HT1080 (cell line): ENCODE measurements at places on chromosomes 3 and 15.

GRCh38 chr3:53239800-53240199, 16.0 kb downstream of the TKT start:
- DNase-seq, result no peak

DNA sequence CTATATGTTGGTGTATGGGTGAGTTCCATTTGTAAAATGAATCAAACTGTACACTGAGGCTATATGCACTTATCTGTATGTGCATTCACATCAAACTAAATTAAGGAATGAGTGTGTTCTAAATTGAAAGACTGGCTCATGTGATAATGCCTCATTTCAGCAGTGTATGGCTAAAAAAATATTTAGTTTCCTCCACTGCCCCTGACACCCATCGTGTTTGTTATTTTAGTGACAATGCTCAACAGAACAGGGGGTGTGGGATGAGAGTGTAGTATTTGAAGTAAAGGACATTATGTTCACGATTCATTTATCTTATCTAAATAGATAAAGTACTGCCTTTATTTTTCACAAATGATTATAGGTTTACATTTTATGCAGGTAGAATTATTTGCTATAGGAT, 301.1 kb upstream of the ARPP21 start:
- DNase-seq, result no peak

- DNase-seq, result peak; percentile 40
Observed at GRCh38 chr3:39254806-39255449, 24.9 kb downstream of the CX3CR1 start.

DNA sequence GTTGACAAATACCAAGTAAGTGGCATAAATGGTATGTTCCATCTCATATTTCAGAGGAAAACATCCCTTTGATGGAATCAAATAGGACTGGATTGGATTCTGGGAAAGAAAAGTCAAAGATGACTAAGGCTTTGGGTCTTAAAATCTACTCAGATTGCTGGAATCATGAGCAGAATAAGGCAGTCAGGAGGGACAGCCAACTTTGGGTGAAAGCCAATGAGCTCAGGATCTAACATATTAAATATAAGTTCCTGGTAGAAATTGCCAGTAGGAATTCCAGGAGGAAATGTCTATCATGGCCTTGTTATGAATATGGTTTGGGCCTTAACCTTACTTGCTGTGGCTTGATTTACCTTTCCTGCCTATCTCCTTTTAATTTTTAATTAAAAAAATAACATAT, 55.3 kb downstream of the ISL2 start:
- DNase-seq, result peak; percentile 20

DNA sequence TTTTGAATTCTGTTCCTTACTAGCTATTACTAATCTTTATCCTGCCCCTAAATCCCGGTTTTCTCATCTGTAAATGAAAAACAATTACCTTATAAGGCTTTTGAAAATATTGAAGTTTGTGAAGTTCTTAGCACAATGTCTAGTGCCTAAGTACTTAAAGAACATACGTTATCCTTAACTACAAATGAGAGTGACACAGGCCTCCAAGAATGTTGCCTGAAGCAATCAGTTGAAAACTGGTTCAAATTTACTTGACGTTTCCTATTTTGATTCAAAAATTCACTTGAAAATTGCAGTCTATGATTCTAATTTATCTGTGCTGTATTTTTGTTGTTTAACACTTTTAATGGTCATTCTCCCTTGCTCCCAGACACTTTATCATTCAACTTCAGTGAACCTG, 3.2 kb downstream of the SENP7 start:
- DNase-seq, result no peak

GRCh38 chr15:22978691-22979237, 1.4 kb downstream of the CYFIP1 start:
- DNase-seq, result no peak

- DNase-seq, result peak; percentile 97
Observed at GRCh38 chr3:159872374-159873109, 116.1 kb upstream of the IL12A start.

- no peak for DNase-seq
Observed at GRCh38 chr15:81295486-81296121, 28.3 kb downstream of the STARD5 start.

- no peak for DNase-seq
Observed at GRCh38 chr3:141108039-141108438, 56.9 kb downstream of the SPSB4 start.

DNA sequence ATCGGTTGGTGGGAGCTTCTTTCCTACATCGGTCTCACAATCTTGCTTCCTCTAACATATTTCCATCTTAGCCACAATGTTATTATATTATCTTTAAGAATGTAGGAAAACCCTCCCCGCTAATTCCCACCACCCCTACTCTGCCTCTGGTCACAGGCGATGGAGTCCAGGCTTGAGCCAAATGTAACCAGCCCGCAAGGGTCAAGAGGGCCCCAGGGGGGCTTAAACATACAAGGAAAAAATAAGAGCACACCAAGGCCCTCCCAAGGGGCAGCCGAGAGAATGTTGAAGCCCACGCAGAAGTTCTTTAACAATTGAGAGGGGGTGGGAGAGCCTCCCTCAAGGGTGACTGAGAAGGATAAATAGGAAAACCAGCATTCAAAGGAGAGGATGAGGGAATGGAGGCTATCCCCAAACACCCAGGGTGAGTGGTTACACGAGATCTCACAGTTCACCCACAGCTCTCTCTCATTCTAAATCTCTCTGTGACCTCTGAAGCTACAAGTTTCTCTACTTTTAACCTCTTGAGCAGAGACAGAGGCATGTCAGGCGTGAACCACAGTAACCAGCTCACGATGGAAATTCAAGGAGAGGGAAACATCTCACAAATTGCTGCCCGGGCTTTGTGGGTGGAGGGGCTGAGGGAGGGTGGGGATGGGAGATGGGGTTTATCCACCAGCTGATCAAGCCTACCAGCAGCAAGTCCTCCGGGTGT, 31.4 kb upstream of the UACA start:
- peak; percentile 48 for DNase-seq

- DNase-seq, result no peak
Observed at GRCh38 chr3:139675327-139675726, 2.4 kb downstream of the NMNAT3 start.

- no peak for DNase-seq
Observed at GRCh38 chr3:168888781-168889180, 774.7 kb downstream of the MECOM start.

- no peak for DNase-seq
Observed at GRCh38 chr15:56320316-56320715, 44.9 kb upstream of the TEX9 start.

GRCh38 chr15:32033186-32033890, 3.0 kb downstream of the CHRNA7 start:
- DNase-seq, result no peak

DNA sequence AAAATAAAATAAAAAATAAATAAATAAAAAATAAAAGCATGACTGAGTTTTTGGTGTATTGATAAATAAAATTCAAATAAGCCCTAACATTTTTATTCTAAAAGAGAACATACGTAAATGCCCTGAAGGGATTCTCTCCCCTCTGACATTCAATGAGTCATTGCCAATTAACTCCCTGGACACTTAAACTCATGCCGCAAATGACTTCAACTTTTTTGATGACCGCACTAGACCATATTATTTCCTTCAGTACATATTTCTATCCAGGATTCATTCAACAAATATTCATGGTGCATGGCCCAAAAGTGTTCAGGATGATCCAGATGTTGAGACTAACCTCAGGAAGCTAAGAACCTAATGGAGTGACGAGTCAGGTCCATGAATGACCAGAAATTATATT, 195.9 kb upstream of the LRRN1 start:
- DNase-seq, result peak; percentile 41

- no peak for DNase-seq
Observed at GRCh38 chr3:62421207-62421606, 47.9 kb upstream of the FEZF2 start.
